ENCODE measurements at places on chromosomes 6 and 20.

GRCh38 chr6:7813704-7814103 is 87.8 kb downstream of the BMP6 start:
- no peaks in the 10 kb centered on the region for H3K36me3 ChIP-seq
- no peak for DNase-seq
- no peak overlapping the region for H3K4me3 ChIP-seq
- H3K4me1 ChIP-seq, result no peaks in the 10 kb centered on the region
- no peak overlapping the region for H3K27ac ChIP-seq

GRCh38 chr20:2379511-2380229 is 1.0 kb upstream of the TGM6 start:
- no peaks in the 10 kb centered on the region for H3K36me3 ChIP-seq
- no peaks in the 10 kb centered on the region for H3K27me3 ChIP-seq
- peaks cover 13% of the 10 kb centered on the region for H3K4me1 ChIP-seq
- no peak overlapping the region for H3K4me3 ChIP-seq
- peak; percentile 7 for DNase-seq

DNA sequence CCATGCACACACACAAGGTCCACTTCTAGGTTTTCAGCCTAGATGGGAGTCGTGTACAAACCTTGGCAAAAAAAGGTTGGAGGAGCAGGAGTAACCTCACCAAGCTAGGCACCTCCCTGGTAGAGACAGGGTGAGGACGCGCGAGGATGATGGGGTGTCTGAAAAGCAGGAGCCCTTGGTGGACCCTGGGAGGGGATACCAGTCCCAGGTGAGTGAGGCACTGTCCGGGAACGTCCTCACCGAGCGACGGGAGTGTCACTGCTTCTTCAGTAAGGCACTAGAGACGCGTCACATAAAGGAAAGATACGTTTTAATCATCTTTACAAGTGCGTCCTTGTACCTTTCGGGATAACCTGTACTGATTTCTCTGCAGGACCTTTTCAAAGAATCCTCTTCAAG is 29.4 kb upstream of the ZBP1 start:
- H3K27me3 ChIP-seq, result peaks cover 6% of the 10 kb centered on the region
- no peaks in the 10 kb centered on the region for H3K36me3 ChIP-seq
- no peak for DNase-seq
- H3K4me3 ChIP-seq, result no peak overlapping the region
- H3K4me1 ChIP-seq, result no peaks in the 10 kb centered on the region

GRCh38 chr20:32036716-32037485 is 15.1 kb upstream of the HCK start:
- no peaks in the 10 kb centered on the region for H3K36me3 ChIP-seq
- DNase-seq, result no peak
- no peak overlapping the region for H3K27ac ChIP-seq
- H3K27me3 ChIP-seq, result no peaks in the 10 kb centered on the region
- no peak overlapping the region for H3K4me3 ChIP-seq

GRCh38 chr20:37566590-37567330 is 39.1 kb upstream of the BLCAP start:
- no peaks in the 10 kb centered on the region for H3K36me3 ChIP-seq
- no peaks in the 10 kb centered on the region for H3K4me1 ChIP-seq
- no peak for DNase-seq
- H3K27ac ChIP-seq, result no peak overlapping the region
- no peak overlapping the region for H3K4me3 ChIP-seq

Data from thymus (tissue), 14 donors.